Fibroblast of skin of right biceps (primary cell): ENCODE measurements at places on chromosomes 6 and 20.
A peak's percentile ranks its signal among the peaks of the same experiment; 100 is the strongest.

- peak; percentile 28 for DNase-seq
These were observed at the start of gene PDE10A for GRCh38 chr6:165662749-165663376. TSS of gene PDE10A (minus strand) at chr6:165663241. CDS start at chr6:165662811, 430 bp downstream.

- no peak for DNase-seq
These were observed 17.5 kb upstream of the EFCAB8 start for GRCh38 chr20:32841174-32841573.

DNA sequence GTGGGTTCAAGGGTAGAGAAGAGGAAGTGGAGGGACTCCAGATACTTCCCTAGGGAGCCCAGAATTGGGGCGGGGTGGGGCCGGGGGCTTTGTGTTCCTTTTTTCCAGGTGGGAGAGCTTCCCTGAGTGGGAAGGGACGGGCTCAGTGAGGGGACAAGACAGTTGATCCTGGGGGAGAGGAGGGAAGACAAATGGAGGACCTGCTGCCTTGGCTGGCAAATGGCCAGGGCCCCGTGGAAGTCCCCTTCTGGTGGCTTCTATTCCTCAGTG, 2.6 kb downstream of the CTSZ start:
- no peak for DNase-seq

DNA sequence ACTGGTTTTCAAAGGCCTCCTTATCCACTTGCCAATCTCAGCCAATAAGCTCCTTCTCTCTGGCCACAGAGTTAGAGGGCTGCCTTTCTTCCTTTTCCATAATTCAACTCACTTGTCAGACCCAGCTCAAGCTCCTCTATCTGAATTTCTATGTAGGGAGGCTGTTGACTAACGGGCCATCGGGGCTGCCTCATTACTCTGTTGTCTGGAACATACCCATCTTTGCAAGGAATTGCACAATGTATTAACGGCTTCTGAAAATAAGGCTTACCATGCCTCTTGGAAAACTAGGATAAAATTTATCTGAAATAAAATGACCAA, 28.5 kb upstream of the KIF6 start:
- DNase-seq, result no peak

GRCh38 chr6:152948150-152948768, 34.6 kb downstream of the FBXO5 start:
- peak; percentile 49 for DNase-seq

DNA sequence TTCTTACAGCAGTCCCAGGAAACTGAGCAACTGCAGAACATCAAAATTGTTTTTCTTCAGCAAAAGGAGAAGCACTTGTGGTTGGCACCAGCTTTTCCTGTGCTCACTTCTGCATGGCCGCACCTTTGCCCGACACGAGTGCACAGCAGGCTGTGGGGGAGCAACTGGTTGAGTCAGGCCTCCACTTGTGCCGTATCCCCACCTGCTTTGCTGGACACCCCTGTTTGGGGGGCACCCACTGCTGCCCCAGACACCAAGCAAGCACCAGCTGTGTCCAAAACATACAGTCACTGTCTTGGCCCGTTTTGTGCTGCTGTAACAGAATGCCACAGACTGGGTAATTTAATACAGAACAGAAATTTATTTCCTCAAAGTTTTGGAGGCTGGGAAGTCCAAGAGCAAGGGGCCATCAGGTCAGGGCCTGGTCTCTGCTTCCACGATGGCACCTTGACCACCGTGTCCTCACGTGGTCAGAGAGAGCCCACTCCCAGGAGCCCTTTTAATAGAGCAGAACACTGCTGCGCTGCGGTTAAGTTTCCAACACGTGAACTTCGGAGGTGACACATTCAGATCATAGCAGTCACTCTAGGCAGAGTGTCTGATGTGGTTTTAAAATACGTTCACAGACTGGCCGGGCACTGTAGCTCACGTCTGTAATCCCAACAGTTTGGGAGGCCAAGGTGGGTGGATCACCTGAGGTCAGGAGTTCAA, 8.7 kb upstream of the GMEB2 start:
- DNase-seq, result no peak

GRCh38 chr20:2141600-2142575, 40.3 kb downstream of the STK35 start:
- no peak for DNase-seq
